ENCODE measurements at places on chromosomes 2 and 18.

GRCh38 chr2:203706403-203706802, at the start of gene CD28:
Gene CD28 (plus strand): TSS chr2:203706639. CDS start chr2:203706697, 58 bp downstream.
- no peak for DNase-seq

- no peak for DNase-seq
These were observed 9.0 kb upstream of the NPPC start for GRCh38 chr2:231935207-231935524.

- no peak for DNase-seq
These were observed 400.8 kb upstream of the MYT1L start for GRCh38 chr2:2731816-2732284.

GRCh38 chr2:80028051-80028450, 276.5 kb downstream of the LRRTM1 start:
- no peak for DNase-seq

DNA sequence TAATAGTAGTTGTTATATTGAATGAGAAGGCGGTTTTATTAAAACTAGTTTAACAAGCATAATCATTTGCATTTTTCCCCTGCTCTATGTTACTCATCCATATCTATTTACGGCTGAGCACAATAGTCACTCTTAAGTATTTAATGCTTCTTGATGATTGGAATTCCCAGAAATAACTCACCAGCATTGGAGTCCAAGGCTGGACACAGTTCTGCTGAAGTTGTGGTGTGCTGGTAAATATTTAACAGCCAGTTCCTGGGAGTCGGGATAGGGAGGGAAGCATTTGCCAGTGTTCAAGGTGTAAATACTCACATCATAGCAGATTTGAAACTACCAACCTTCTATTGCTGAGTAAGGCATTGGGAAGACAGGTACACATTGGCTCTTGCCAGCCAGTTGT, 315.1 kb downstream of the MTX2 start:
- DNase-seq, result peak; percentile 92

DNA sequence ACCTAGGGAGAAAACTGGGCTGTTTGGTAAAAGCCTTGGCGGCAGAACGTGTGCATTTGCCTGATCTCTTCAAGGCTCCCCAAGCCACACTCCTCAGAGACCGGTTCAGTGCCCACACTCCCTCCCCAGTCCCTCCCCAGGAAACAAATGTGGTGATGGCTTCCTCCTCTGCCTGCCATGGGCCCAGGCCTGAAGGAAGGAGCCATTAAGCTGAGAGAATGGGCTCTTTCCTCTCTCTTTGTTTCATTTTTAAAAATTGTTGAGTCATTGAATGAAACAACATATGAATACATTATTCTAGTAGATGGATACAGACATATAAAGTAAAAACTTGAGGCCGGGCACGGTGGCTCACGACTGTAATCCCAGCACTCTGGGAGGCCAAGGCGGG, 50.6 kb upstream of the YWHAQ start:
- no peak for DNase-seq

DNA sequence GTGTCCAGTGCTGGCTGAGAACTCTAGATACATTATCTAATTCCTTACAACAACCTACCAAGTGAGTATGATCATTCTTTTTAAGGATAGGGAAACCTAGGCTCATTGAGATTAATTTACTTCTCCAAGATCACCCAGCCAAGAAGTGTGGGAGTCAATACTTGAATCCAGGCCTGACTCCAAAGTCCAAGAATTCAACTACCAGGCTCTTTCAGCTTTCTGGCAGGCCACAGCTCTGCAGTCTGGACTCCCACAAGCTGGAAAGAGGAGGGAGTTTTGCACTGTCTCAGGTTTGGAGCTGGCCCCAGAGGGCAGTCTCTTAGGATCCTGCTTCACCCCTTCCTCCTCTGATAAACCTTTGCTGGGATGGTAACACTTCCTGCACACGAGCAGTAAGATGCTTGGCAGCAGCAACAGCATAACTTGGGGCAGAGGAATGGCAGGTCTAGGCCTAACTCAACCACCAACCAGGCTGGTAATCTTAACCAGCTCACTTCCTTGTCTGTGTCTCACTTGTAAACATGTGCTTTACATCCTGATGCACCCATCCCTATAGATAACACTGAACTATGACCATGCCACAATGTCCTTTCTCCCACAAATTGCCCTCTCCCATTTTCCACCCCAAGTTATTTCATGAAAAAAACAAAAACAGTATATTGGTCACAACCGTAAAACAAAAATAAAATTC, 111.1 kb upstream of the ACAA2 start:
- DNase-seq, result no peak

DNA sequence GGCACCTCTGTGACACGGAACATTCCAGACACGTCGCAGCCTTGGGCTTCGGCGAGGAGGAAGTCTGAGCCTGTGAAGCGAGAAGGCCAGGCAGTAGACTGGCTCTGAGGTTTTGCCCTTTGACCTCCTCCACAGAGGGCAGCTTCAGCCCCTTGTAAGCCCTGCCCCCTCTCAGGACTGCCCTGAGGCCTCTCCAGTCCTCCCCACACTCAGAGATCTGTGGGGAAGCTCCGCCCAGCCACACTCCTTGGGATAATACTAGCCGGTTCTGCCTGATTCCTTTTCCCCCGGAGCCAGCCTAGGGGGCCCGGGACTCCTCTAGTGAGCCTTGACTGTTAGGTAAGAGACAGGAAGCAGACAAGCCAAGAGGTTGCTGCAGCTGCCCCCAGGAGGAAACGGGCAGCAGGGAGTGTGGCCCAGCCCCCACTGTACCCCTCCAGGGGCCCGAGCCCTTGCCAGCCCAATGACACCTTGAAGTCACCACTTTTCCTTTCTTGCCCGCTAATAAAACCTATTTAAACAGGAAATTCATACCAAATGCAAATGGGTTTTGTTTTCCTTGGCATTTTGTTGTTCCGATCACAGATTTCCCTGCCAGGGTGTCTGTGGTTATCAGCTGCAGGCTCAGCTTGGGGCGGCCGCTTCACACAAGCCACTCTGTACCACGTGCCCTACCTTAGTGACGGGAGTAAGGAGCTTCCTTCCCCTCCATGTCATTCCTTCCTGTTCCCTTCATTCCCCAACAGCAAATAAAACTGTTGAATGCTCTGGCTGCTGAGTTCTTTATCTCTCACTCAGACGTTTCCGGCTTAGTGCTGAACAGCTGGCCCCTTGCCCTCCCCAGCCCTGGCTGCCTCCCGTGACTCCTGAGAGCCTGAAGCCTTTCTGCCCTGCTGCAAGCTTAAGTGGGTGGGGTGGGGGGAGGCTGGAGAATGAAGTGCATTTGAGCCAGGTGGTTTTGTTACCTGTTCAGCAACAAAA, 124.7 kb downstream of the CABLES1 start:
- DNase-seq, result peak; percentile 51

DNA sequence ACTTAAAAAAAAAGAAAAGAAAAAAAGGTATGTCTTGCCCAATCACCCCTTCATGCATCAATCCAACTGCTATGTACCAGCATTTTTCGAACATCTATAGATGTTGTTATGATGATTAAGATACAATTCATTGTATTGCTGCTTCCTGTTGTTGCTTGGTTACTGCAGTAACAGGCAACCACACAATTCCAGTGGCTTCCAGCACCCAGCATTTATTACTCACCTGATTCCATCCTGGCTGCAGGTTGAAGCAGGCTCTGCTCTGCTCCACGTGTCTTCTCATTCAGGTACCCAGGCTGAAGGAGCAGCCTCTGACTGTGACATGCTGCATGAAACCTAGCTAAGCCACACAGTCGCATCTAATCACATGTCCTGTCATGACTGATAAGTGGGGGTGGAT, 196.9 kb downstream of the INO80D start:
- no peak for DNase-seq

GRCh38 chr18:62277045-62277444, 48.1 kb upstream of the TNFRSF11A start:
- DNase-seq, result no peak

- DNase-seq, result peak; percentile 56
These were observed 31.2 kb upstream of the NPC1 start for GRCh38 chr18:23617412-23618014.

GRCh38 chr2:20584399-20585358, 66.2 kb downstream of the HS1BP3 start:
- peak; percentile 100 for DNase-seq

DNA sequence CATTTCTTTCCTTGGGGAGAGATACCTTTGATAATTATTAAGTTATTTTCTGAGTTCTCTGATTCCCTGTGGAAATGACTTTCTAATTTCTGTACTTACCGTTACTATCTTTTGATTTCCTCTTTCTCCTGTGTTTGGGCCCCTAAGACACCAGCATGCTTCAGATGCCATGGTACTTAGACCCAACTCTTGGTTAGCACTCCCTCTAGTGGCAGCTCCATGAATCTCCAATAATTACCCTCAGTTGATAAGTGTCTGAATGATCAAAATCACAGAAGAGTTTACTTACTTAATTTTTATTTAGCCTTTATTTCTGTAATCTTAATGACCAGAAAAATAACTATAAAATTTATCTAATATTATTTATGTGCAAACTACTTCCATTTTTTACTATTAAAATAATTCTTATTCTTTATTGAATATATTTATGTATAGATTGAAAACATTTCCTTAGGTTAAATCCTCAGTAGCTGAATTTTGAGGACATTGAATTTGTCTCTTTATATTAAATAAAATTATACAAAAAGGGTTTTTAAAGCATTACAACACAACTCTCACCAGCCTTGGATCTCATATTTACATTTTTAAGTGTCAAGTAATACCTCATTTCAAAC, 300.4 kb downstream of the KCNS3 start:
- peak; percentile 68 for DNase-seq

DNA sequence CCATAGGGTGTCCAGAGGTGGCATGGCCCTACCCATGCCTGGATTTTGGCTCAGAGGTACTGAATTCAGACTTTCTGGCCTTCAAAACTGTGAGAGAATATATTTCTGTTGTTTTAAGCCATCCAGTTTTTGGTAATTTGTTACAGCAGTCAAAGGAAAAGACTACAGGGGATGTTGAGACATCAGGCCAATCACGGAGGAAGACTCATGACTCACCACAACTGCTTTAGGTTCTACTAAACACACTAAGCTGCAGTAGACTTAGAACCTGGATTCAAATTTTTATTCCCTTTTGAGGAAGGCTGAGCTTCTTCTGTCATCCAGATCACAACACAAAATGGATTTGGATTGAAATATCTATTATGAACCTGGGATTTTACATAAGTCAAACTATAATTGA, 12.0 kb upstream of the C2orf66 start:
- DNase-seq, result no peak

DNA sequence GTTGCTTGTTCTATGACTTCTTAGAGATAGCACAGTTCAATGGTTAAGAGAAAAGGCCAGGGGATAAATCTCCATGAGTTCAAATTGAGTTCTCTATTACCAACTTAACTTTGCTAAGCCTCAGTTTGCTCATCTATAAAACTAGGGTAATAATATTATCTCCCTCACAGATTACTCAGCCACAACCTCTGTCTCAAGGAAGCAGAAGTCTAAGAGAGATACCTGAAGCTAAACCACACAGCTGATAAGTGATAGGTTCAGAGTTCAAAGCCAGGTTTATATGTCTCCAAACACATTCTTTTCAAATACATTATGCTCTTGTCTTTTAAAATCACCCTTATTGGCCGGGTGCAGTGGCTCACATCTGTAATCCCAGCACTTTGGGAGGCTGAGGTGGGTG, 287.7 kb downstream of the NBAS start:
- DNase-seq, result no peak

DNA sequence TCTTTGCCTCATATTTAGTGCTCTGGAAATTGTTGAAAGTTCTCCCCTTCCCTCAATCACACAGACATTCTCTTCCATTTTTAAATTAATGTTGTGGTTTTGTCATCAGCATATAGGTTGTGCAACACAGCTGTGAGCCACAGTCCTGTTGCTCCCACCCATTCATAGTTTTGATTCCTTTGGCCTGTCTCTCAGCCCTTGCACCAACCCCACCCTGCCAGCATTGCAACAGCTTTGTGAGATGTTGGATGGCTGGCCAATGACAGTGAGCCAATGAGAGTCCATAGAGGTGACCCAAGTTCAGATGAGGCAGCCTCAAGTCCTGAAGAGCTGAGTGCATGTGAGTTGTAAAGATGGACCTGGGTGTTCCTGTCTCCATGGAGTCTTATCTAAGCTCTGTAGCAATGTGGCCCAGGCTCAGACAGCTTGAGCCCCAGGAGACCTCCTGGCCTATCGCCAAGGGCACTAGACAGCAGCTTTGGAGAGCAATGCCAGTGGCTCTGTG, 775.5 kb downstream of the RNF144A start:
- no peak for DNase-seq

- DNase-seq, result peak; percentile 50
These were observed 19.4 kb downstream of the KLHL29 start for GRCh38 chr2:23404426-23404825.

DNA sequence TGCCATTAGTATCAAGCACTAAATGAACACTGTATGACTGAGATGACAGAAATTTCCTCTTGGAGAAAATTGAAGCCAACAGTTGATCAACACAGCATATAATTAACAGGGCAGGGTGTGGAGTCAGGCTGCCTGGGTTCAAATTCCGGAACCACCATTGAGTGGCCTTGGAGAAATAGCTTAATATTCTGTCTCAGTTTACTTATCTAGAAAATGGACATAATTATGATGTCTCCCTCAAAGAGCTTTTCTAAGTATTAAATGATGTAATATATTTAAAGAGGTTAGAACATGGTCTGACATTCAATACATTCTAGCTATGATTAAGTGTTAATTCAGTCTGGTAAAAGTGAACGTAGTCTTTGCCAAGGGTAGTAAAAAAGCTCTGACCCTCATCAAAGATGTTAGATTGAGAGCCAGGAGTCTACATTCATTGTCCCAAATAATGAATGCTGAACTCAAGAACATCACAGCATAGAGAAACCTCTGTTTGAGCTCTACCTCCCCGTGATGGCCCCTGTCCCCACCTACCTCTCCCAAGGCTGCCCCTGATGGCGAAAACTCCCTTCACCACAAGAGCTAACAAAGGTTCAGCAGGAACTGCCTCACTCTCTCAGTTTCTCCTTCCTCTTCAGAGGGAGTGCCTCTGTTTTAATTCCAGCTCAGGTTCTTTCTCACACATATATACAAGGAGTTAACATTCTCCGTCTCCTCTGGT, 2.7 kb upstream of the VWA3B start:
- no peak for DNase-seq

DNA sequence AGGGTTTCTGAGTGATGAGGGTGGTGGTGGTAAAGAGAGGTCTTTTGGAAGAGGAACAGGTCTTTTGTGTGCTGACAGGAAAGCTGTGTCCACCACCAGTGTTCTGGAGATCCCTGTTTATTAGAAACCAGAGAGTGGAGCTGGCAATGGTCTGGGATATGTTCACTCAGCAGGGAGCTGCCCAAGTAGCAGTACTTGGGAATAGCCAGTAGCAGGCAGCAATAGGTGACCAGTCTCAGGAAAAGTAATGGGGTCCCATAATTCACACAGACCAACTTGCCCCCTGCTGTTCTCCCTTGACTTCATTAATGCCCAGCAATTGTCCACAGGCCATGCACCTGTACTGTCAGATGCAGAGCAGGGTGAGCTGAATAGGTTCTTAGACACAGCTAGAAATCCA, 1.8 kb downstream of the TSPYL6 start:
- no peak for DNase-seq

GRCh38 chr2:28510184-28510583, 14.3 kb downstream of the PLB1 start:
- DNase-seq, result no peak

- no peak for DNase-seq
These were observed 17.7 kb downstream of the VPS54 start for GRCh38 chr2:64001382-64002101.

GRCh38 chr18:26320686-26321085, 94.4 kb downstream of the TAF4B start:
- DNase-seq, result no peak

- DNase-seq, result peak; percentile 89
These were observed 36.6 kb downstream of the SCTR start for GRCh38 chr2:119487434-119488244.
